ENCODE measurements at places on chromosomes 11 and 22.
A peak's percentile ranks its signal among the peaks of the same experiment; 100 is the strongest.

- DNase-seq, result no peak
Observed at GRCh38 chr11:128200467-128200866, 386.9 kb downstream of the ETS1 start.

DNA sequence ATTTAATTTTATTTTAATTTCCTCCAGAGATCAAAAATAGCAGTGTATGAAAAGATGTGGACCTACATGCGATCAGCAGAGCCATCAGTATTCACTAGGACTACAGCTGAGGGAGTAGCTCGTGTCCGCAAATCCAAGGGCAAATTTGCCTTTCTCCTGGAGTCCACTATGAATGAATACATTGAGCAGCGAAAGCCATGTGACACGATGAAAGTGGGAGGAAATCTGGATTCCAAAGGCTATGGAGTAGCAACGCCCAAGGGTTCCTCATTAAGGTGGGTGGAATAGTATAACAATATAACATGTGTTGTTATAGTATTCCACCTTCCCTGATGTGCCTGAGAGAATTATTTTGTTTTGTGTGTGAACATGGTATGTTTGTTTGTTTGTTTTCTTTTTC lies 88.3 kb downstream of the MSANTD4 start:
- no peak for DNase-seq

DNA sequence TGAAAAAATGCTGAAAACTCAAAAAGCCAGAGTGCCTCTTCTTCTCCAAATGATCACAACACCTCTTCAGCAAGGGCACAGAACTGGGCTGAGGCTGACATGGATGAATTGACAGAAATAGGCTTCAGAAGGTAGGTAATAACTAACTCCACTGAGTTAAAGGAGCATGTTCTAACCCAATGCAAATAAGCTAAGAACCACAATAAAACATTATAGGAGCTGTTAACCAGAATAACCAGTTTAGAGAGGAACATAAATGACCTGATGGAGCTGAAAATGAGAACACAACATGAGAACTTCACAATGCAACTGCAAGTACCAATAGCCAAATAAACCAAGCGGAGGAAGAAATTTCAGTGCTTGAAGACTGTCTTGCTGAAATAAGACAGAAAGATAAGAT lies 9.2 kb downstream of the OR56B4 start:
- no peak for DNase-seq

- DNase-seq, result peak; percentile 24
Observed at GRCh38 chr11:129881570-129882170, 13.7 kb downstream of the NFRKB start.

DNA sequence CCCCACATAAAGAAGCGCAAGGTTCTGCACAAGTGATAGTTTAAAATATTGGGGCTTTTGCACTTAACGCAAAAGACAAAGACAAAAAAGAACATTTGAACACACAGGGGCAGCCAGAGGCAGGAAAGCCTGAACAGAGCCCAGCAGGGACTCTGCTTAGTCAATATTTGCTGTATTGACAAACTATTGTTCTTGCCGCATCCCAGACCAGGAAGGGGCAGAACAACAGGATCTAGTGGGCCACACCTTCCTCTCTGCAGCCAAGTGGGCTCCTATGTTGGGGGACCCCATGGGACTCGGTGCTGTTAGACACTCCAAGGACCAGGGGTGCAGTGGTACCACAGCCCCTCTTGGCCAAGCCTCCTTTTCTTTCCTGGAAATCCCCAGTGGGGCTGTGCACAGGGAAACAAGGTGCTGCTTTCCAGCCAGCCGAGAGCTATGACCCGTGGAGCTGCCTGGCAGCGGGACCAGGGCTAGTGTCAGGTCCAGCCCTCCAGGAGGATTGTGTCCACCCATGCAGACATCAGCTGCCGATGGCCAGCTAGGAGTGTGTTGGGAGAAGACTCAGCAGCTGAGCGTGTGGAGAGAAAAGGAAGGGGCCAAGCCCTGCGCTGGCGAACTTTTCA lies 43.3 kb upstream of the ANO1 start:
- DNase-seq, result no peak

DNA sequence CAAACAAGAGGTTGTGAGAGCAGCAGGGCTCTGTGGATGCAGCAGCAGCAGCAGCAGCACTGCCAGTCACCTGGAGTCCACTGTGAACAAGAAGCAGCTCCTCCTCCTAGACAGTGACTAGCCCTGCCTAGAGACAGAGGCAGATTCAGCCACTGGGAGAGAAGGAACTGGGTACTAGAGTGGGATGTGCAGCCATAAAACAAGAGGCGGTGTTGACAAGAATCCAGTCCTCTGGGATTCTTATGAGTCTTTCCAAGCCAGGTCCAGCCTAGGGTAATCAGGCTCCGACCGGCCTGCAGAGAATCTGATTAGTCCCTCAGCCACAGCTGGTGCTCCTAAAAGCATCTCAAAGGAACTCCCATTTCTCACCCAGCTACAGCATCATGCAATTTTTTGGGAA lies 83.9 kb upstream of the USP47 start:
- no peak for DNase-seq

DNA sequence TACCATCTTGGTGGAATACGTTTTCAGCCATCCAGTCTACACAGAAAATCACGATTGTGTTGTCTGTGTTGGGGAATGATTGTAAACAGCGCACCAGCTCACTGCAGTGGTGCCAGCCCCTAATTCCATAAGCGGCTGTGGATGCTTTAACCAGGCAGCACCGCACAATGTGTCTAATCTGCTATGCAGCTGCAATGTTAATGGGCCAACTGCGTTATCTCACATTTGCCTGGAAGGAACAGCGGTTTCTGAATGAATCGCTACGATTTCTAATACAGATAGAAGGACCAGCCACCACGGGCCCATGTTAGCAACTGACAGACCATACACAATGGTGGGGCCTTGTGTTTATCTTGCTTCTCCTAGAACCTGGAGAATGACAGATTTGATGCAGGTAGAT lies 384.5 kb upstream of the KIRREL3 start:
- DNase-seq, result no peak

DNA sequence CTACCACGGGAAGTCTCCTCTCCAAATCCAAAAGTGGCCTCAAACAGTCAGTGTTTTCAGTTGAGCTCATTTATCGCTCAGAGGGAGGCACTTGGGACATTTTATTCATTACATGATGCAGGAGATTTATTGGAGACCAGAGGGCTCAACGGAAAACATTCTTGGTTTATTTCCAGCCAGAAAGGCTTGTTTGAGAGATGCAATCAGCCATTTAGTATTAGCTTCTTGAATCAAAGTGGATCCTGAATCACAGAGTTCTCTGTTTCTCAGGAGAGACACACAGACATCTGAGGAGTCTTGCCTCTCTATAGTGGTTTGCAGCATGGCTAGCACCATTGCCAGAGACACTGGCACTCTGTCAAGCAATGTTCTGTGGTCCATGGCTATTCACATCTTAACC lies 31.5 kb downstream of the CD44 start:
- no peak for DNase-seq

DNA sequence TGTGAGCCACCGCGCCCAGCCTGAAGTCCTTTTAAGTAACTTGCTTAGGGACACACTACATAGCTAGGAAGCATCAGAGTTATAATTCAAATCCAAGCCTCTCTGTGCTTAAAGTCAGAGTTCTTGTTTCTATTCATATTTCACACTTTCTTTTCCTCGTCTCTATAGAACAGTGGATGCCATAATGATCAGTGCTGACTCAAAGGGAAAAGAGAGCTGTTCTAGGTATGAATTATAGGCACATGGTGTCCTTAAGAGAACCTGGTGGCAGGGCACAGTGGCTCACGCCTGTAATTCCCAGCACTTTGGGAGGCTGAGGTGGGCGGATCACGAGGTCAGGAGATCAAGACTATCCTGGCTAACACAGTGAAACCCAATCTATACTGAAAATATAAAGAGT lies 400.2 kb upstream of the DDI1 start:
- no peak for DNase-seq

DNA sequence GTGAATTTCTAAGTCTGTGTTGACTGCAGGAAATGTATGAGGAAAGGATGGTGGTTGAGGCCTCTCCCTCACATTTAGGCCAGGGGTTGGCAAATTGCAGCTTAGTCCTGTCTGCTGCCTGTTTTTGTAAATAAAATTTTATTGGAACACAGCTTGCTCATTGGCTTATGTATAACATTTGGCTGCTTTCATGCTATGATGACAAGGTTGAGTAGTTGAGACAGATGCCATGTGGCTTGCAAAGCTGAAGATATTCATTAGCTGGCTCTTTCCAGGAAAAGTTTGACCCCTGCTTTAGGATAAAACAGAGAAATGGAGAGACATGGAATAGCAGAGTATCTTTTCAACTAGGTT lies 46.2 kb downstream of the BCR start:
- DNase-seq, result no peak

DNA sequence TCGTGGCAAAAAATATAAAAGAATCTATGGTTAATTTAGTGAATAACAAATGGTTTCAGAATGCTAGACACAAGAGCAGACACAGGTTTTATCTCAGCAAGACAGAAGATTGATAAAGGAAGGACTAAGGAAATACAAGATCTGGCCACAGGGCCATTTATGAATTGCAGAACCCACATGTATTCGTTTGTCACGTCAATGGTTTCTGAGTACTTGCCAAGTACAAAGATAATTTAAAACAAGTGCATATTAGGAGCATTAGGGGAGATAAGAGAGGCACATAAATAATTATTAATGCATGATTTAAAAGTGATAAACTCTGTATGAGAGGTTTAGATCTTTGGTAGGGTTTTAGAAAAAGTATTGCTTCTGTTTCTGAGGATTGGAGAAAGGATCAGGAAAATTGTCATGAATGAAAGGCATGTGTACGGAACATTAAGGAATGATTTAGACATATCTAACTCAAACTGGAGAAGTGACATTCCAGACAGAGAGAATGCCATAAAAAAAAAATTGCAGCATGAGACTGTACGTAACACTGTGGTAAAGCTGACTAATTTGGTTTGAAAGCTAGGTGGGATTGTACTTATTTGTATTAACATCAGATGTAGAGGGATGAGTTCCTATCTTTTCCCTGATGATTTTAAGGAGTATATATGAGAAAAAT lies 727.1 kb downstream of the NELL1 start:
- DNase-seq, result no peak

DNA sequence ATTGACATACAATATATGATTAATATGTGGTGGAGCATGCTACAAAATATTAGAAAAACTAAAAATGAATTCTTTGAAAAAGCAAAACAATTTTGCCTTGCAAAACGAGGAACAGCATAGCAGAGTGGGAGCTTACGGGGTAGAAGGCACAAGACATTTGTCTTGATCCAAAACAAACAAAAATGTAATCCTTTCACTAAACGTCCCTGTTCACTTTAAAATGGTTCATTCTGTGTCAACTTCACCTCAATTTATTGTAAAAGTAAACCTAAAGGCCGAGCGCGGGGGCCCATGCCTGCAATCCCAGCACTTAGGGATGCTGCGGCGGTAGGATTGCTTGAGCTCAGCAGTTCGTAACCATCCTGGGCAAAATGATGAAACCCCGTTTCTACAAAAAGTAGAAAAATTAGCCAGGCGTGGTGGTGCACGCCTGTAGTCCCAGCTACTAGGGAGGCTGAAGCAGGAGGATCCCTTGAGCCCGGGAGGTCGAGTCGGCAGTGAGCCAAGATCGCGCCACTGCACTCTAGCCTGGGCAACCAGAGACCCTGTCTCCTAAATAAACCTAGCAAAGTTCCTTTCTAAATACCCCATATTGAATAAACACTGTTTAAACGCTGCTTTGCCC lies 2.0 kb downstream of the PRDM10 start:
- DNase-seq, result no peak

GRCh38 chr22:30423959-30424533 lies 1.5 kb upstream of the MTFP1 start:
- peak; percentile 100 for DNase-seq

DNA sequence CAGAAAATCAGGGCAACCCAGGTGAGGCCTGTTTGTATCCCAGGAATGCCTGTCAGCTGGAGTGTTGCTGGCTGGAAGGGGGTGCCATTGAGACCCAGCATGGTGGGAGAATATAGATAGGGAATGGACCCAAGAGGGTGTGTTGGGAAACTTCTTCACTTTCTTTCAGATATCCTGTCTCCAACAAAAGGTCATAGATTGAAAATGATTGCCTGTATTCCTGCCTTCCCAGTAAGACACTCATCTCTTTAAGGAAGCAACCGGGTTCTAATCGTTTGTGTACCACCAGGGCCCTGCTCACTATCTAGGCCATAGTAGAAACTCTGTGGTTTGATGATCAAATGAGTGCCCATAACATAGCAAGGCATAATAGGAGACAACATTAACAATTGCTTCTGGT lies at the start of gene OR51I1:
OR51I1 (minus strand) TSS at position 101 of the 400 bp plus-strand sequence; CDS start at position 101, 0 bp downstream.
- DNase-seq, result no peak

Data from fibroblast of skin of back (primary cell).